Hepatocyte (in vitro differentiated cells): ENCODE measurements at places on chromosomes 4 and X. TPM values are rescaled to one million over a fixed set of nuclear protein-coding genes. Genes with fewer than 3 reads are reported as not detected.

- no peak overlapping the region for H3K4me3 ChIP-seq
- H3K36me3 ChIP-seq, result no peaks in the 10 kb centered on the region
- no peaks in the 10 kb centered on the region for H3K27me3 ChIP-seq
- DNase-seq, result no peak
- H3K4me1 ChIP-seq, result no peaks in the 10 kb centered on the region
Observed at GRCh38 chr4:107845681-107846080, 20.9 kb downstream of the SGMS2 start.

The GRIA3 gene
- 2.9 TPM in 2 replicates for total RNA-seq

DNA sequence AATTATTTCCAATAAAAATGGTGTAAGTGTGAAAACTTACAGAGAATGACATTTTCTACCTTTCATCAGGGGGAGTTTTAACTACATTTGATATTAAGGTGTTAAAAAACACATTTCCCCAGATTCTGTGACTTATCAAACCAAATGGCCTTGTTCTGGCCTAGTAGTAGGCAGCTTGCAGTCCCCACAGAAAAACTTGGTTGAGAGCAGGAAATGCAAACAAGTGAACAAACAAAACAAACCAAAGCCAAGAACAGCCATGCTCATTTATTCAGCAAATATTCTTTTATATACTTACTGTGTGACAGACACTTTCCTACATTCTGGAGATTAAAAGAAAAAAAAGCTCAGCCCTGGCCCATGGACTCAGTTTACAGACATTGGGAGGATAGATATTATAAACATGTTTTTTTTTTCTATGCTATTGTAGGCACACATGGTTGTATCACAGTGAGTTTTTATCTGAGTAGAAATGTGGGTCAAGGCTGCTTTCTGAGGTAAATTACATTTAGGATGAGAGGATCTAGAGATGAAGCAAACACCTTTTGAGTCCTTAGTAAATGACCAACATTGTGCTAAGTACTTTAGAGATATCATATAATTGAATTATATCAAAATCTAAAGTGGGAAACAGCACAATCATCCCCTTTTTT, 449.2 kb upstream of the AADAT start:
- no peaks in the 10 kb centered on the region for H3K27me3 ChIP-seq
- no peaks in the 10 kb centered on the region for H3K4me1 ChIP-seq
- no peak for DNase-seq
- H3K36me3 ChIP-seq, result no peaks in the 10 kb centered on the region
- no peak overlapping the region for H3K27ac ChIP-seq

DNA sequence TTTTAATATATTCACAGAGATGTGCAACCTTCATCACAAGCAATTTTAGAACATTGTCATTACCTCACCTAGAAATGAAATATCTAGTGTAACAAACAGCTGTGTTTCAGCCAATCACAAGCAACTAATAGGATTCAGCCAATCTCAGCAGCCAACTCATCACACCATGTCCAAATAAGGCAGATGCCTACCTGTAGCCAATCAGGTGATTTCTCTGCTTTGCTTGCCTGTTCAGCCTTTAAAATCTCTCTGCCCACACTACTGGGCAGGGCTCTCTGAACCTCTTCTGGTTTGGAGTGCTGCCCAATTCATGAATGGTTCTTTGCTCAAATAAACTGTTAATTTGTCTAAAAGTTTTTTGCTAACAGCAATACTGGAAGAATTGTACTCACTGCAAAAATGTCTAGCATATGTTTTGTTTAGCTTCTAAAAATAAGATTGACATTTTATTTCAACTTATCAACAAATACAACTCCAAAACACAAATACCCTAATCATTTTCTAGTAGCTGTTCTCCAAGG, 52.4 kb upstream of the IGFBP7 start:
- H3K36me3 ChIP-seq, result no peaks in the 10 kb centered on the region
- no peaks in the 10 kb centered on the region for H3K27me3 ChIP-seq
- DNase-seq, result no peak
- H3K4me1 ChIP-seq, result peaks cover 4% of the 10 kb centered on the region
- H3K4me3 ChIP-seq, result no peak overlapping the region
- H3K27ac ChIP-seq, result no peak overlapping the region

- no peak overlapping the region for H3K4me3 ChIP-seq
- H3K36me3 ChIP-seq, result no peaks in the 10 kb centered on the region
- DNase-seq, result no peak
- no peaks in the 10 kb centered on the region for H3K4me1 ChIP-seq
Observed at GRCh38 chrX:150602296-150602695, 33.9 kb downstream of the MTM1 start.

DNA sequence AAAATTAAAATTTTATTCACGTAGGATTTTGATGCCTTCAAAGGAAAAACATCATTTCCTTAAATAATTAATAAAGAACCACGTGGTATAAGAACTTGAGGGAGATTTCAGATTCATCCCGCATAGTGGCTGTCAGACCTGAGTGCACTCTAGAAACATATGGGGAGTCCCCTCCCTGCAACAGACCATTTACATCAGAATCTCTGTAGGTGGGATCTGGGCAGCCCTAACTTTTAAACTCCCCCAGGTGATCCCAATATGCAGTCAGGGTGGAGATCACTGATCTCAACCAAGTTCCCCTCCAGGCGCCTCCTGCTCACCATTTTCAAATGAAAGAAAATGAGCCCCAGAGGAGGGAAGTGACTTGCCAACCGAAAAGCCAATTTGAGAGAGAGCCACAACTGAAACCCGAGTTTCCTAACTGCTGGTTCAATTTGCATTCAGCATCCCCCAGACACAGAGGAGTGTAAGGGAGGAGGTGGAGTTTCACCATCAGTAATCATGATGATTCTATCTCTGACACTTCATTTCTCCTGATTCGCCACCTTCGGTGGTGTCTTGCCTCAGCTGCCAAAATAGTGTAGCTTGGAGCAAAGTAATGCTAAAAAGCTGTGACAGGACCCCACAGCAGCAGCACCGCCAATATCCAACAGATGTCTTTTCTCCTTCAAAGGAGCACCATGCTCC, 11.4 kb downstream of the RNF150 start:
- no peaks in the 10 kb centered on the region for H3K4me1 ChIP-seq
- H3K27ac ChIP-seq, result no peak overlapping the region
- H3K27me3 ChIP-seq, result no peaks in the 10 kb centered on the region
- H3K36me3 ChIP-seq, result no peaks in the 10 kb centered on the region
- H3K4me3 ChIP-seq, result no peak overlapping the region

The YY2 gene
- 1.5 and 2.4 TPM in 2 replicates for total RNA-seq

GRCh38 chr4:126533146-126533805, 1099.5 kb upstream of the INTU start:
- no peak overlapping the region for H3K27ac ChIP-seq
- H3K4me1 ChIP-seq, result no peaks in the 10 kb centered on the region
- DNase-seq, result no peak
- H3K36me3 ChIP-seq, result no peaks in the 10 kb centered on the region
- no peak overlapping the region for H3K4me3 ChIP-seq

GRCh38 chrX:140104760-140105159, 139.4 kb upstream of the CXorf66 start:
- H3K4me3 ChIP-seq, result no peak overlapping the region
- H3K27ac ChIP-seq, result no peak overlapping the region
- no peaks in the 10 kb centered on the region for H3K27me3 ChIP-seq
- no peak for DNase-seq

DNA sequence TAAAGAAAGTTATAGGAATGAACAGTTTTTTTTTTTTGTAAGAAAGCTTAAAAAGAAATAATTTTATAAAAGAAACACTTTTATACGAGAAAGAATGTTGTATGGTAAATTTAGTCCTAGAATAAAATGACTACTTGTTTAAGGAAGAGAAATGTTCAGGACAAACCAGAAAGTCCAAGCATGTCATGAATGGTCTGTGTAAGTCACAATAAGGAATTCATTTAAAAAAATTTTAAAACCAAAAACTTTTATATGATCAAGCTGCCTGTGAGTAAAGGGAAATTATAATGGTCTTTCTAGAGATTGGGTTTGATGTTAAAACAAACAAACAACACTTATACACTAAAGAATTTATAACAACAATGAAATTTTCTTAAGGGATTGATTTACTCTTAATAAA, 858.9 kb upstream of the PCDH7 start:
- no peaks in the 10 kb centered on the region for H3K4me1 ChIP-seq
- H3K36me3 ChIP-seq, result no peaks in the 10 kb centered on the region
- H3K27me3 ChIP-seq, result no peaks in the 10 kb centered on the region
- DNase-seq, result no peak
- no peak overlapping the region for H3K27ac ChIP-seq

GRCh38 chr4:129345609-129346008, 249.7 kb downstream of the C4orf33 start:
- no peak overlapping the region for H3K4me3 ChIP-seq
- H3K27ac ChIP-seq, result no peak overlapping the region
- H3K27me3 ChIP-seq, result no peaks in the 10 kb centered on the region
- DNase-seq, result no peak
- no peaks in the 10 kb centered on the region for H3K36me3 ChIP-seq
- H3K4me1 ChIP-seq, result peaks cover 2% of the 10 kb centered on the region

The F11 gene
- total RNA-seq, result 9.5 and 19.4 TPM in 2 replicates

- no peaks in the 10 kb centered on the region for H3K36me3 ChIP-seq
- no peaks in the 10 kb centered on the region for H3K27me3 ChIP-seq
- peak within 1 kb of the TSS; percentile 18 for H3K4me3 ChIP-seq
- peak; percentile 76 for DNase-seq
Observed at GRCh38 chrX:115233497-115234455, at the start of gene LRCH2. TSS of gene LRCH2 (minus strand) at chrX:115234096. CDS start at chrX:115234041, 55 bp downstream.
